ENCODE measurements at places on chromosomes 7 and 10.

DNA sequence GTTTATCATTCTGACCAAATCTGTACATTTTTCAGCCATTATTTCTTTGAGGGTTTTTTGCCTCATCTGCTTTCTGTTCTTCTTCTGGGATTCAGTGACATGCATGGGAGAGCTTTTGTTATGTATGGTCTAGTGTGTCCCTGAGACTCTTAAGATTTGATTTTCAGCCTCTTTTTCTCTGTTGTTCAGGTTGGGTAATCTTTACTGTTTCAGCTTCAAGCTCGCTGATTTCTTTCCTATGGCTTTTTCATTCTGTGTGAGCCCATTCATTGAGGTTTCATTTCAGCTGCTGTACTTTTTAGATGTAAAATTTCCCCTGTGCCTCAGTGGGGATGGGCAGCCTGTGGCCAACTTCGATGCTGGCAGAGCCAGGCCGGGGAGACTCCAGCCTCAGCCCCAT lies 38.1 kb downstream of the FOXK1 start:
- DNase-seq: no peak

DNA sequence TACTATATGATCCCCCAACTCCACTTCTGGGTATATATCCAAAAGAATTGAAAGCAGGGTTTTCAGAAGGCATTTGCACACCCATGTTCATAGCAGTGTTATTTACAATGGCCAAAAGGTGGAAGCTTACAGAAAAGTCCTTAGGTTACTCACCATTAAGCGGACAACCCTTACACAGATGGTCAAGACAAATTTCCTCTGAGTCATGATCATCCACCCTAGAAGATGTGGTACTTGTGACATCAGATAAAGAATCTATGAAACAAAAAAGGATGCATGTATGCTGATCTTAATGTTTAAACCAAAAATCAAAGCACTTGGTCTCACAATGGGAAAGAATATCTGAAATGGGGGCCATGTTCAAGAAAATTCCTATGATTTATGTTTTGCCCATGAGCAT lies 31.1 kb downstream of the ZC3HAV1 start:
- no peak for DNase-seq

DNA sequence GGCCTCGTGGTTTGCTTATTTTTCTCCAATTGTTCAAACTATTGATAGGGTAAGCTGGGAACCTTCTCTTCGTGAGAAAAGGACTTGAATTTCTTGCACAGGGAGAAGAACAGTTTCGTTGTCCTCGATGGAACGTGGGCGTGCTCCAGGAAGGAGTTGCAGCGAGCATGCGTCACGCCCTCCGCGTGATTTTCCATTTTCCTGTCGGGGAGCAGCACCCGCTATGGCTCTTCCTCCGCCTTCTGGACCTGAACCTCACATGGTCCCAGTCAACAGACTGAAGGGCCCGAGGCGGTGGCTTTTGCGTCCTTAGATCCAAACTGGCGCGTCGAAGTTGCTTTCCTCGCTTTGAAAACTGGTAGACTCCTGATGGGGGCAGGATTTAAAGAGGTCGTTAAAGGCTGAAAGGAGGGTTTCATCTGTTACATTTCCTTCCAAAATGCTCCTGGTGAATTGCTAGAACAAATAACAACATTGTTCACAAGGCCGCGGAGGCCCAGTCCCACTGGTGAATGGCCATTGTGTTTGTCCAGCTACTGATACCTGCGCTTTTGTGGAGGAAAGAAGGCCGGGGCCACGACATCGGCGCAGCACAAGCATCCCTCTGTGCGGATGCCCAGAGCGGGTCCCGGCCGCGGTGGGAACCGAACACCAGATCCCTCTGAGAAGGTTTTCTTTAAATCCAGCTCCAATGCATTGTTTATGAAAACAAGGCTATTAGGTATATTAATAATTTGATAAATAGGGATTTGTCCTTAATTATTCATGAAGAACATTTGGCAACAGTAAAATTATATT lies 75.9 kb downstream of the EBF3 start:
- DNase-seq: no peak

DNA sequence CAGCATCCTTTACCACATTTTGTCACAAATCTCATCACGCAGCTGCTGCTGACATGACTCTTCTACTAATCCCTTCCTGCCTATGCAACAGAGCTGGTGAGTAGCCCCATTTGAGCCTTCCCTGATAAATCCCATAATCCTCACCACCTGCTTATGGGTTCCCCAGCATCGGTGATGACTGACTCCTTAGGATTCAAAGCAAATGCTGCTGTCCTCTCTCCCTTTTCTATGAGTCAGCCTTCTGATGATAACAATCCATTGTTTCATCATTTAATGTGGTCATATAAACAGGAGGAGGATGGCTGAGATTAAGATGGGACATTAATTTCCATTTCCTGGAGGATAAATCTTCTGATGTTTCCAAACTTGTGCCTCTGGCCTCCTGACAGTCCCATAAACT lies 73.4 kb downstream of the SORCS1 start:
- DNase-seq: no peak

DNA sequence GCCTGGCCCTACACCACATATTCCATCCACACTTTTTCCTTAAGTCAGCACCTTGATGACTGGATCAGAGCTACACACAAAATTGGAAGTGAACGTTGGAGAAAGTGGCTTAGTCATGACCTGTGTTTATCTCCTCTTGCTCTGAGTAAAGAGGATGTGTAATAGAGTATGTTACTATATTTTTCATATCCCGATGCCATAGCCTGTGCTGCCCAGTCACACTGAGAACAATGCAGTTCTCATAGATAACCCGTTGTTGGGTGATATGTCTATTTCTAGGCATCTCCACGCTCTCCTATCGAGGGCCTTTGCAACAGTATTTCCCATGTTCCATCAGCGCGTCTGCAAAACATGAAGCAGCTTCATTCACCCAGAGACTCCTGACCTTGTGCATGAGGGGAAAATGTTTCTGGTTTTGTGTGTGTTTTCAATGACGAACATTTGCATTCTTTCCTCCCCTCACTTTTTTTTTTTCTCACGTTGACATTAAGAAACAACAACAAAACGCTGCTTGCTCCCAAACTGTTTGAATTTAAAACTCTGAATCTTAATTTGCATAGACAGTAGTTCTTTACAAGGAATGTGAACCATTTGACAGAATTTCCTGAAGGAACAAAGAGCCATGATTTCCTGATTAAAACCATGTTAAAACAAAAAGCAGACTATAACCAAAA lies 43.4 kb downstream of the GRK5 start:
- DNase-seq: no peak

DNA sequence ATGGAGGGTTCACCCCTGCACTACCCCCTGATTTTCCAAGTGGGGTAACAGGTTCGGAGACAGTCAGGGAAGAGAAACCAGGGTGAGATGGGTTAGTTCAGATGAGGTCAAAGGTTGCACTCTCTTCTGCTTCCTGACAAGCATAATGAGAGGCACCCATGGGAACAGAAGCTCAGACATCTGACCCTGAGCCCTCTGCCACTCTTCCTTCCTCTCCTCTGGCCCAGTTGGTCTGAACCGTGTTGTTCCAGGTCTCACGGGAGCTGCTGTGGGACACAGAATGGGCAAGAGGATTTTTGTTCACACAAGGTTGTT lies 38.4 kb downstream of the DNAJB12 start:
- no peak for DNase-seq

DNA sequence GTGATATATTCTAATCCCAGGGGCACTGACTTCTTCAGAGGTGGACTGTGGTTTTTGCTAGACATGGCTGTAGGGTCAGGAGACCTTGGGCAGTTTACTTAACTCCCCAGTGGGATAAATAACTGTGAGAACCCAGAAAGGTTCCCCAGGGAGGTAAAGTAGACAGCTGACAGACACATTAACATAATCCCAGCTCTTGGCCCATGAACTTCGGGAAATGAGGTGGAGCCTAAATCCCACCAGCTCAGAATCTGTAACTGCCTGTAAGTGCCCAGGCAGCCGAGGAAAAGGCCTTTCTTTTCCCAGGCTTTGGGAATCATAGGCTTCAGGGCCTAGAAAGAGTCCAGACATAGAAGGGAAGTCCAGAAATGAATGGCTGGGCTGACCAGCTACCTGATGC lies 106.0 kb downstream of the LRRC18 start:
- DNase-seq: no peak

GRCh38 chr10:16116404-16117304 lies 256.3 kb upstream of the MINDY3 start:
- DNase-seq: no peak

DNA sequence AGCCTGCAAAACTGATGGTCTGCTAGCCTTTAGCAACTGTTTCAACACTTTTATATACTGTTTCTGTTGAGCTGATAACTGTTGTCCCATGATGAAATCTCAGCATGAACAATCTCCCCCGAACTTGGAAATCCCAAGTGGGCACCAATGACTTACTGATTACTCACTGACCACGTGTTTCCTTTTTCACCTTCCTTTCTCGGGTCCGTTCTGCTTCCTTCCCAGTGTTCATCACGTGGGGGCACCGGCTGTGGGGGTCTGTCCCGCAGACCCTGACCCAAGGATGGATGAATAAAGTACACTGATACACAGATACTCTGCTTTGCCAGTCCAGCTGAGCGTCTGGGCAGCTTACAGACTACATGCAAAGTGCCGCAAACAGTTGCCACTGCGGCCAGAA lies 39.0 kb upstream of the RASGEF1A start:
- no peak for DNase-seq

DNA sequence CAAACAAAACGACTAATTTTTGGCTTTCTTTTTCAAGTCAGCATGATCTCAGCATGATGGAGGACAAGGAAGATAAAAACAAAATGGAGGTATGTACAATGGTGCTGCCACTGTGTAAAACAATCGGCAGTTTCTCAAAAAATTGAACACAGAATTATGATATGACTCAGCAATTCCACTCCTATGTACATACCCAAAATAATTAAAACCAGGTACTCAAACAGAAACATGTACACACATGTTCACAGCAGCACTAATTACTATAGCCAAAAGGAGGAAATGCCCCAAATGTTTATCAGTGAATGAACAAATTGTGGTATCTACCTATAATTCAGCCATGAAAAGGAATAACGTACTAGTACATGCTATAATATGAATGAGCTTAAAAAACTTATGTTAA lies 29.9 kb downstream of the SNX13 start:
- no peak for DNase-seq

DNA sequence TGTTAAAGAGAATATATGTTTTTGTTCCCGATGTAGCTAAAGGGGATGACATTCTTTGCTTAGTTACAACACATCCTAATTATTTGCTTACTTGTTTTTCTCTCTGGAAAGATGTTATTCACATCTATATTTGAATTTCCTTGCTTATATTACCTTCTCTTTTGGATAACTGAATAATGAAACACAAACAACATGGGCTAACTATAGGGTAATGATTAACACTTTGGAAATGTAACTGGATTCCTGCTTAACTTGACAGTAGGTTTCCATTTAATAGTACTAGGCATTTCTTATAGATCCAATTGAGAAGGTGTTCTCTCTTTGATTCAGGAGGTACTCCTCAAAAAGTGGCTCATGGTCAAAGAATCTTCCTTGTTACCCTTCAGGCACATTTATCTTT lies 141.1 kb downstream of the CCSER2 start:
- no peak for DNase-seq

DNA sequence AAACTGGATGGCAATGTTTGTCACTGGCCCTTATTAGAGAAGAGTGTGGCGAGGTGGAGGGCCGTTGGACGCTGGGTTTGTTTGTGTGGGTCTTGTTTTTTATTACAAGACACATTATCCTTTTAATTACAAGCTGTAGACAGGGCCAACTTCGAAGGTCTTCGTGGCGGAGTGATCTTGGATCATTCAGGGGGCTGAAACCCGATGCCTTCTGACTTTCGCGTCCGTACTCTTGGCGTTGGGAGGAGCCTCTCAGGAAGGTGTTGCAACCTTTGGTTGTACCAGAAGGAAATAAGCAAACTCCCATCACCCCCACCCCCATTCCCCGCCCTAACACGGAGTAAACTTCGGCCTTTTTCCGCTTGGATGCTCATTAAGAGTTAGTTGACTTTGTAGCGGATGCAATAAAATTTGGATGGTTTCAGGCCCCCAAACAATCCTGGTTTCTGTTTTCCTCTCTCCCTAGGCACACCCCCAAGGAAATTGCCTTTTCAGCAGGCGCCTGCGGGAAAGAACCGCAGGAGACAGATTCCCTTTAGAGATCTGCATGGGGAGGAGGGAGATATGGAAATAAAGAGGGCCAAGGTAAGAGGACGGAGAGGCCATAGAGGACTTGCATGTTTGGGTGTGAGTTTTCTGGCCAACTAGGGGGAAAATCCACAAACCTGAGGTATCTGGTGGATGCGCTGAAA lies 294.5 kb upstream of the NFE2L3 start:
- DNase-seq: peak; percentile 19

- DNase-seq: peak; percentile 60
Observed at GRCh38 chr7:80699045-80699638, 60.7 kb downstream of the CD36 start.

- DNase-seq: no peak
Observed at GRCh38 chr7:67950321-67951083, 953.9 kb downstream of the TYW1 start.

DNA sequence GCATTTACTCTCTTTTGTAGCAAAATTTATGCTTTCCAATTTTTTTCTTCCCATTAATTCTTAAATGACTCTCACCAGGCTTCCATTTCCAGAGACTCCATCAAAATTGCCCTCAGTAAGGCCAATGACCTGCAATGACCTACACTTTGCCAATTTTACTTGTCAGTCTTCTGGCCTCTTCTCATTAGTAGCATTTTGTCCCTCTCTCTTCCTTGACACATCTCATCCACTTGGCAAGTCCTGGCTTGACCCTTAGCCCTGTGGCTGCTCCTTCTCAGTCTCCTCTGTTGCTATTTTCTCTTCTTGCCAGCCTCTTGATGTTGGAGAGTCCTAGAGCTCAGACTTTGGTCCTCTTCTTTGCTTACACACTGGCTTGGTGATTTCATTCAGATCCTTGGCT lies 166.1 kb upstream of the MTPN start:
- DNase-seq: no peak

DNA sequence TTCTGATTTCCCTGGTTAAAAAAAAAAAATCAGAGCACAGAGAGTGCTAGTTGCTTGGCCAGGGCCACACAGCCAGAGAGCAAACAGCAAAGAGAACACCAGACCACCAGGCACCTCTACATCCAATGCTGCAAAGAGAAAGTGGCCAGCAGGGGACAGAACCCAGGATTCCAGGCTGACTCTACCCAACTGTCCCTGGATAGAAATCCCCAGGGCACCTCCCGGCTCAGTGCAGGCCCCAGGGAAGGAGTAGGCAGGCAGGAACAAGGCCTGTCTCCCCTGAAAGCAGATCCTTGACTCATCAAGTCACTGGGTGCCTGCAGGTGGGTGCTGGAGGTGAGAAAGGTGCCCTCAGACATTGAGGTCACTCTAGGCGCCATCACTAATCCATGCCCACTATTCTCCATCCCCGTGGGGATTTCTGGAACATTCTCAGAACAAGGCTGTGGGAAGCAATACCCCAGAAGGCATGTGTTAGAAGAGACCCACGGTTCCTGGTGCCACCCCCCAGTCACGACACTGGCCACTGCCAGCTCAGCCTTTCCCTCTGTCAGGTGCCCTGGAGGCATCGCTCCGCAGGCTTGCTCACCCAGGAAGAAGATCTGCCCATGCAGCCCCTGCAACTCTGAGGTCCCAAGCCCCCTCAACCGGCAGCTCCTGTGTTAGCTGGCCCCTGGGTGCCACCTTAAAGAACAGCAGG lies 154.8 kb downstream of the GRID1 start:
- DNase-seq: no peak

- no peak for DNase-seq
Observed at GRCh38 chr7:132580277-132580676, 4.0 kb upstream of the PLXNA4 start.

GRCh38 chr10:53458007-53458406 lies 685.4 kb upstream of the MBL2 start:
- DNase-seq: no peak

GRCh38 chr10:78763651-78764395 lies 304.9 kb upstream of the ZMIZ1 start:
- no peak for DNase-seq
